ENCODE measurements at places on chromosomes 7 and 10. TPM values are rescaled to one million over a fixed set of nuclear protein-coding genes. Genes with fewer than 3 reads are reported as not detected.

DNA sequence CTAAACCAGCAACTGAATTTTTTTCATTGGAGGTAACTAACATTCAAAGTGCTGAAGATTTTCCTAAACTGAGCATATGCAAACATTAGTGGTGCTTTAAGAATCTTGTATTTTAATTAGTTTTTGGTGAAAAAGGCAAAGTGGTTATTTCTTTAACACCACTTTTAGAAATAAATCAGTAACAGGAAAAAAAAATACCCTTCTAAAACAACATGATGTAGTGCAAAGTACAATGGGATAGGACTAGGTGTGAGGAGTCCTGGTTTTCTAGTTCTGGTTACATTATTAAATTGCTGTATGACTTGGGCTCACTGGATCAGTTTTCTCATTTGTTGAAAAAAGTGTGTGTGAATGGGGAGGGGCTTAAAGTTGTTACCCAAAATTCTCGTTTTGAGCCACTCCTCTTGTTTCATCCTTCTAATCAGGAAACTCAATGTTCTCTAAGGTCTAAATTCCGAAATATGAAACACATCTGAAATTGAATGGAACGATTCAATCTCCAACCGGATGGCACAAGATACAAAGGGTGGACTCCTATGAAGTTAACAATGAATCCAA lies 1.8 kb downstream of the WASL start:
- no peaks in the 10 kb centered on the region for H3K36me3 ChIP-seq
- H3K27ac ChIP-seq: peak overlapping the region; percentile 97
- peak overlapping the region; percentile 94 for H3K4me3 ChIP-seq
- H3K27me3 ChIP-seq: no peaks in the 10 kb centered on the region

DNA sequence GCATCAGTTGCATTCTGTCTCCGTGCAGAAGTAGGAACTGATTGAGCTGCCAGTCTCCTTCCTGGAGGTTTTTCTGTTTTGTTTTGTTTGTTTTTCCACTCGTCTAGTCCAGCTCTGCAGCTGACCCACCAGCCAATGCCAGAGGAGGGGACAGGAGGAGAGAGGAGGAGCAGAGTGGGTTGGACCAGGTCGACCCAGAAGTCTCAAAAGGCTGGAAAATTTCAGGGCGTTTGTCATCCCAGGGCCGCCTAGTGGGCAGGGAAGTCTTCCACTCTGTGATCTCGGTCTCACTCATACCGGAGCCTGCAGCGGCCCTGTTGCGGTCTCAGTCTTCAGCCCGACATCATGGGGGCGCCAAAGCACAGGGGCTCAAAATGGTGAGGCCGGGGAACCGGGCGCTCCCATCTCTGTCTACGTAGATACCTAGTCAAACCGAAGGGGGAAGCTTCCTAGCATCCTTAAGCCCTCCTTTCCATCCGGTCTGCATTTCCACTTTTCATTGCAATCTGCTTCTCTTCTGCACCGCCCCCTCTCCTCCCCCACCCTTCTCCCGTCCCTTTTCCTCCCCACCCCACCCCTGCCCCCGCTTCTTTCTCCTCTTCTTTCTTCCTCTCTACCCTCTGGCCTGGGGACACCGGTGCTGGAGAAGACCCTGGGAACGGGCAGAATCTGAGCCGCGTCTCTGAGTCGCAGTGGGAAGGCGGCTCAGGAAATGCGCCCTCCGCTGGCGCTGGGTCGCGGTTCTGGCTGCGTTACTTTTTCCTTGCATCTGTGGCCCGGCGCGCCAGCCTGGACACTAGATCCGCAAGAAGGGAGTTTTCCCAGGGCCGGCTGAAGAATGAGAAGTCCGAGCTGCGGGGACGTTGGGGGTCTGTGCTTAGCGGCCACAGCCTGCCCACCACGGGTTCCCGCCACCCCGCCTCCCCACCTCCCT lies 16.2 kb upstream of the PAX2 start:
- H3K4me1 ChIP-seq: peaks cover 29% of the 10 kb centered on the region
- DNase-seq: no peak

DNA sequence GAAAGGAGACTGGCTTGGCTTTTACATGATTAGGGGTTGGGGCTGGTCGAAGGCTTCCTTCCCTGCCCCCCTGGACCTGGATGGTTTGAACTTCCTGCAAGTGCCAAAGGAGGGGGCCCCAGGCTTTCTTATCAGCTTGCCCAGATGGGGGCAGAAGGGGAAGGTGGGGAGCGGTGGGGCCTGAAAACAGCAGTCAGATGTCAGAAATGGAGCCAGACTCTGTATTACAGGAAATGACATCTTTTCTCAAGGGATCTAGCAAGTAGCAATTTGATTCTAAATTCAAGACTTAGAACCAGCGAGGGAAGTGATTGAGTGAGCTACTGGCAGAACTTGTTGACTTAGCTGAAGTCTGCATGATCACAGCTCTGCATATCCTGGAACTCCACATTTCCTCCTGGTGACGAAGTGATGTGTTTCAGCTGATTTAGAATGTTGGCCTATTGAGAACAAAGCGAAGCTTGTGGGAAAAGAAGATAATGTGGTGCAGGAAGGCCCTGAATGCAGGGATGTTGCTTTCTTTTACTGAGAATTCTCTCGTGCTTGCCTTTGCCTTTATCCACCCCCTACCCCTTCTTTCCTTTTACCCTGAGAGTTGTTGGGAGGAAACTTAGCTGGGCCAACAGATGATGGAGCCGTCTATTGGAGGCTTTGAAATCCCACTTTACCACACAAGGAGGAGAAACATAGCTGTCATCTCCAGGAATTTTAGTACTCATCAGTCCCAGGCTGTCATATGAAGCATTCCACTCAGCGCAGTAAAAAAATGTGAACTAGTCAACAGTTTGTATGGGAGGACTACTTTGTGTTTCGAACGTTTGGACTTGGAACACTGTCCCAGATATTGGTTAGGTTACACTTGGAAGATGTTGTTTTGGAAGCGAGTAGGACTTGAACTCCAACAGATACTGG lies 43.2 kb downstream of the CCNY start:
- peaks cover 50% of the 10 kb centered on the region for H3K4me1 ChIP-seq
- H3K36me3 ChIP-seq: no peaks in the 10 kb centered on the region
- no peak overlapping the region for H3K4me3 ChIP-seq
- H3K27me3 ChIP-seq: no peaks in the 10 kb centered on the region

- H3K27me3 ChIP-seq: no peaks in the 10 kb centered on the region
- H3K36me3 ChIP-seq: no peaks in the 10 kb centered on the region
- peaks cover 86% of the 10 kb centered on the region for H3K4me1 ChIP-seq
- peak overlapping the region; percentile 65 for H3K27ac ChIP-seq
- DNase-seq: no peak
These were observed 31.2 kb downstream of the GRK5 start for GRCh38 chr10:119238577-119238976.

- H3K36me3 ChIP-seq: no peaks in the 10 kb centered on the region
- H3K4me3 ChIP-seq: no peak overlapping the region
- no peak overlapping the region for H3K27ac ChIP-seq
- peaks cover 8% of the 10 kb centered on the region for H3K4me1 ChIP-seq
These were observed 645.0 kb upstream of the GALNT17 start for GRCh38 chr7:70486977-70487376.

DNA sequence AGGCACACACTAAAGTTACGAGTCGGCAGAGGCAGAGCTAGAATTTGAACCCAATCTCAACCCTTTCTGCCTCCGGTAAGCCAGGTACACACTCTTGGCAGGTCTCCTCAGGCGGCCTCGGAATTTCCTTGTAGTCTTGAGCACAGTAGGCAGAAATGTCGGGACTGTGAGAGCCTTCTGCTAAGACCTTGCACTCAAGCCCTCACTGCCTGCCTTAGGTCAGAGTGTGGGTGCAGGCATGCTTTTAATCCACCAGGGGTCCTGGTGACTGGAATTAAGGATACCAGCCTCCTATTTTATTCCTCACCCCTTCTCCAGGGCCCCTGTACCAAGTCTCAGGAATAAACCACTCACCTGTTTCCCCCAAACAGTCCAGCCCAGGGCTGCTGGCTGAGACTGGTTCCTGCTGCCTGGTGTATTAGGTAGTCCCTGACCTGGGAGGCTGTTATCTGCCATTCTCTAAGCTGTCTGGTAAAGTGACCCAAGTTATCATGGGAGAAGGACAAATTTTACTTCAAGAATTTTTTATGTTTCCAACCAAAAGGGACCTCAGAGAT lies 855 bp downstream of the ATP6V1F start:
- no peak for DNase-seq
- H3K4me3 ChIP-seq: peak overlapping the region; percentile 81
- peaks cover 28% of the 10 kb centered on the region for H3K36me3 ChIP-seq

- DNase-seq: no peak
- H3K4me3 ChIP-seq: no peak overlapping the region
- no peaks in the 10 kb centered on the region for H3K36me3 ChIP-seq
- no peaks in the 10 kb centered on the region for H3K27me3 ChIP-seq
These were observed 30.4 kb downstream of the ZNF783 start for GRCh38 chr7:149292462-149292823.

- H3K4me1 ChIP-seq: no peaks in the 10 kb centered on the region
- no peak overlapping the region for H3K4me3 ChIP-seq
- H3K36me3 ChIP-seq: no peaks in the 10 kb centered on the region
These were observed 330.0 kb downstream of the BBS9 start for GRCh38 chr7:33459340-33459751.

GRCh38 chr7:42083284-42083683 lies 153.7 kb downstream of the GLI3 start:
- H3K4me1 ChIP-seq: no peaks in the 10 kb centered on the region
- no peaks in the 10 kb centered on the region for H3K27me3 ChIP-seq
- no peaks in the 10 kb centered on the region for H3K36me3 ChIP-seq
- no peak overlapping the region for H3K27ac ChIP-seq

DNA sequence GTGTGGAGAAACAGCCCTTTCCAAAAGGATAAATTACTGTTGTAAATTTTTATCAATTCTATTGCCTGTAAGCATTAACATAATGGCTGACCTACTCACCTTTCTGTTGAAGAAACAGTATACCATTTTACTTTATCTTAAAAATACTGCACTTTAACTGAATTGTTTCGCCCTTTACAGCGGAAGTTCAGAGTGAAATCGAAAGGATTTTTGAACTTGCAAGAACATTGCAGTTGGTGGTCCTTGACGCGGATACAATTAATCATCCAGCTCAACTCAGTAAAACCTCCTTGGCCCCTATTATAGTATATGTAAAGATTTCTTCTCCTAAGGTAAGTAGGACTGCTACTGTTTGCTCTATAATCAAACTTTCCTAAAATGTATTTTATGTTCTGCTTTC lies 117.5 kb downstream of the NSUN6 start:
- no peaks in the 10 kb centered on the region for H3K4me1 ChIP-seq
- H3K27ac ChIP-seq: no peak overlapping the region
- DNase-seq: no peak
- no peaks in the 10 kb centered on the region for H3K27me3 ChIP-seq
- H3K36me3 ChIP-seq: peaks cover 3% of the 10 kb centered on the region

Gene NRG3
- 0.03 TPM for polyA plus RNA-seq

Gene CHST3
- polyA plus RNA-seq: 6.3 TPM

Gene GRID2IP
- 0.01 TPM for polyA plus RNA-seq

Data from heart right ventricle (tissue), 16 donors.